Activated CD4-positive, alpha-beta T cell treated with anti-CD3 and anti-CD28 coated beads for 4 hours (primary cell): ENCODE measurements at places on chromosomes 5 and 9.
A peak's percentile ranks its signal among the peaks of the same experiment; 100 is the strongest.

DNA sequence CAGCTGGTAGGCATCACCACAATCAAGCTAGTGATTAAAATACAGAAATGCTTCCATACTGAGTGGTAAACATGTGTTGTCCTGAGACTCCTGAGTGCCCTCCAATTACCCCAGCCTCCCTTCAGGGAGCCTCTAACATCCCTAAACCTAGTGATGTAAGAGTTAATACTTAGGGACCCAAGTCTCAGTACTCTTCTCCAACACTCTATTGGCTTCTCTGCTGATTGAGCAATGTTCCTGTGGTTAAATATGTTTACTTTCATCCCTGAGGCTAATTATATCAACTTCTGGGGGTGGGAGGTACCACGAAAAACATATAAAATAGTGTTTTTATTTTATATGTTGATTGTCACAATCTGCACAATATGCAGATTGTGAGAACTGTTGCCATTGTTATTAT lies 5.0 kb downstream of the GRXCR2 start:
- DNase-seq = no peak

GRCh38 chr9:127166651-127167524 lies 44.5 kb upstream of the ANGPTL2 start:
- DNase-seq = no peak

- DNase-seq = peak; percentile 34
Measured at GRCh38 chr9:33289496-33289895, 820 bp upstream of the NFX1 start.

GRCh38 chr9:115978659-115979096 lies 174.9 kb upstream of the PAPPA start:
- no peak for DNase-seq

DNA sequence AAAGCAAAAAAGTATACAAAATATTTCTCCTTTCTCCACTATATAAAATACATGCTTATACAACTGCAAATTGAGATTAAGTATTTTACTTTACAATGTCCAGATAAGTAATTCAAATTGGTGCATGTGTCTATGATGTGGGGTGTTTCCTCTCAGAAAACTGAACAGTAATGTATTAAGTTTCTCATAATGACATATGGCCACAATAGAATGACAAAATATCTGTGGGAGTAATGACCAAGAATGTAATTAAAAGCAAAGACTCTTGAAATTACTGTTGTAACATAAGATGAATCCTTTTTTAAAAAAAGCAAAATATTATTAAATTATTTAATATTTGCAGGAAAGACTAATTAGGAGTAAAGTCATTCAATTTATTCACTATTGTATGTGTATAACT lies 155.1 kb downstream of the RFX3 start:
- no peak for DNase-seq

GRCh38 chr9:133148199-133149129 lies 15.2 kb downstream of the GBGT1 start:
- DNase-seq = peak; percentile 53

DNA sequence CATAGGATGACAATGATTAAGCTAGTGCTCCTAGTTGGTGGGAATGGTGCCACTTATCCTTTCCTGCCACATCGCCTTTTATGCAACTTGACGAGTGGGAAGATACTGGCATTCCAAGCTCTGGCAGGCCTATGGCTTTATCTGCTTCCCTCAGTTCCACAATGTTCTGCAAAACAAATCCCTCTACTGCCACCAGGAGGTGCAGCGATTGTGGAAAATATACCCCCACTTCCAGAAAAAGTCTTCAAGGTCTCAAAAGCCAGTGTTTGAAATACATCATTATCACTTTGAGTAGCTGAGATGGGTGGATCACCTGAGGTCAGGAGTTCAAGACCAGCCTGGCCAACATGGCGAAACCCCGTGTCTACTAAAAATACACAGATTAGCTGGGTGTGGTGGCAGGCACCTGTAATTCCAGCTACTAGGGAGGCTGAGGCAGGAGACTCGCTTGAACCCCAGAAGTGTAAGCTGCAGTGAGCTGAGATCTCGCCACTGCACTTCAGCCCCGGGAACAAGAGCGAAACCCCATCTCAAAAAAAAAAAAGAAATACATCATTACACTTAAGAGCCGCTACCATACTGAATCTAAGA lies 3.4 kb downstream of the CLINT1 start:
- no peak for DNase-seq

DNA sequence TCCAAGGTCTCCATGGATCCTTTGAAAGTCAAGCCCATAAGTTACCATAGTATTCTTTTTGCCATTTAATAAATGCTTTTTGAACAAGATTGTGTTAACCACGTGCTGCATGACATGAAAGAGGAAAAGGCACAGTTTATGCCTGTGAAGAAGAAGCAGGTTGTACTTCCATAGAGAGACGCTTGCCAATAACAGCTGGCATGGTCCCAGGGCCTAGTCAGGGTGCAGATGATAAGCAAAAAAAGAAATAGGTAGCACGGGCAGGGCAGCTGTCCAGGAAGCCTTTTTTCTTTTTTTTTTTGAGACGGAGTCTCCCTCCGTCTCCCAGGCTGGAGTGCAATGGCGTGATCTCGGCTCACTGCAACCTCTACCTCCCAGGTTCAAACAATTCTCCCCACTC lies 71.8 kb upstream of the CLINT1 start:
- no peak for DNase-seq
